Ovary (tissue), 10 donors: ENCODE measurements at places on chromosomes 5 and 9. TPM values are rescaled to one million over a fixed set of nuclear protein-coding genes. Genes with fewer than 3 reads are reported as not detected.

DNA sequence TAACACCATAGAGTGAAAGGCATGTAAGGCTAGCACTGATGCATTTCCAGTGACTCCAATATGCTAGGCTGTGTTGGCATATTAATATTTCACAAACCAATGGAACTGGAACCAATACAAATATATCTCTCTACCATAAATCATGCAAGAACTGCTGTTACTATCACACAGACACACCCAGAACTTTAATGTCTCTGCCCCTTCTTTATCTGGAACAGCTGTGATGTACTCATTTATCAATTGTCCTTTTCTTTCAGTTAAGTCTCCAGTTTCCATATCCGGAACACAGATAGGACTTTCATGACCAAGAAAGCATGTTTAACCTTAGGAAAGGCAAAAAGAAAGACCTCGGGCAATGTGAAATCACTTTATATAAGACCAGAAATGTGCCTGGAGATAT lies 70.3 kb downstream of the SPTLC1 start:
- no peak for DNase-seq
- no peaks in the 10 kb centered on the region for H3K27me3 ChIP-seq
- H3K4me1 ChIP-seq: peaks cover 19% of the 10 kb centered on the region
- no peak overlapping the region for H3K27ac ChIP-seq

DNA sequence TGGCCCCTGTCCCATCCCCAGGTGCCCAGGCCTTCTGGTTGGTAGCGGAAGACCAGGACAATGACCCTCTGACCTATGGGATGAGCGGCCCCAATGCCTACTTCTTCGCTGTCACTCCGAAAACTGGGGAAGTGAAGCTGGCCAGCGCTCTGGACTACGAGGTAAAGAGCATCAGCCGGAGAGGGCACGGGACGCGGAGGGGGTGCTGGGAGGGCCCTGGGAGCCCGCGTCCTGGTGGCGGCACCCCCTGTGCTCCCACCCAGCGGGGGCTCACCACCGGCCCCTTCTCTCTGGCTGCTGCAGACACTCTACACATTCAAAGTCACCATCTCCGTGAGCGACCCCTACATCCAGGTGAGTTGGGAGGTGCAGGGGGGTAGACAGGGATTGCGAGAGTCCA lies 19.5 kb downstream of the CDHR2 start:
- DNase-seq: no peak
- no peaks in the 10 kb centered on the region for H3K36me3 ChIP-seq
- H3K4me3 ChIP-seq: no peak overlapping the region

DNA sequence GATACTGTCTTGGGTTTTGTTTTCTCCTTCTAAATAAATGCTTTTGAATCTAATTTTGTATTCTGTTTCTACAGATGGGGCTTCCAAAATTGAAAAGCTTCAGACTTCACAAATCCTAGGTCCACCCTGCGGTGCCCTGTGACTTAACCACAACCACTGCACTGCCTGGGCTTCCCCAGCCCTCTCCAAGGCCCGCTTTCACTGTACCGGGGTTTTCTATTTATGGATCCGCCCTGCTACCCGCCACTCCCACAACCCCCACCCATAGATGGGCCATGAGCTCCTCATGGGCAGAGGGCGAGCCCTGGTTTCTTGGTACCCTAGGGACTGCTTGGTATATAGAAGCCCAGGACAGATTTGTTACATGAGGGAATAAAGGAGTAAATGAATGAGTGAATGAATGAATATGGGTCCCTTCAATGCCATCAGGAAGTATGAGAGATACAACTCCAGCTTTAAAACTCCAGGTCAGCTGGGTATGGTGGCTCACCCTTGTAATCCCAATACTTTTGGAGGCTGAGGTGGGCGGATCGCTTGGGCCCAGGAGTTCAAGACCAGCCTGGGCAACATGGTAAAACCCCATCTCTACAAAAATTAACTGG lies 39.8 kb upstream of the NEK6 start:
- H3K4me3 ChIP-seq: no peak overlapping the region
- DNase-seq: no peak
- H3K4me1 ChIP-seq: no peaks in the 10 kb centered on the region
- H3K36me3 ChIP-seq: no peaks in the 10 kb centered on the region

DNA sequence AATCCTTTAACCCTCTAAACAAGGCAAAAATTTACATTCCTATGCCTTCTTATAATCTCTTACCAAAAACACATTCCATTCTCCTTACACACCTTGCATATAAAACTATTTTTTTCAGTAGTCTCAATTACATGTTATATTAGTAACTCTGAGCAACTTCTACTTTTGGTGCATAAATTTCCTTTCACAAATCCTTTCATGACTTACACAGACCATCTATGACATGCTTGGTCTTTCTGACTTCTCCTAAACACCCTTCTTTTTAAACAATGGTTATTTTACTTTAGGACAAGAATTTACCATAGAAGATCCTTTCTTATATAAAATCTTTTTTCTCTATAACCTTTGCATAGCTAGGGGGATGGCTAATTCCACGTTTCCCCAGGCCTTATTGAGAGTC lies 208.0 kb upstream of the ARRDC3 start:
- H3K36me3 ChIP-seq: no peaks in the 10 kb centered on the region
- DNase-seq: no peak
- H3K4me1 ChIP-seq: no peaks in the 10 kb centered on the region
- H3K4me3 ChIP-seq: no peak overlapping the region

DNA sequence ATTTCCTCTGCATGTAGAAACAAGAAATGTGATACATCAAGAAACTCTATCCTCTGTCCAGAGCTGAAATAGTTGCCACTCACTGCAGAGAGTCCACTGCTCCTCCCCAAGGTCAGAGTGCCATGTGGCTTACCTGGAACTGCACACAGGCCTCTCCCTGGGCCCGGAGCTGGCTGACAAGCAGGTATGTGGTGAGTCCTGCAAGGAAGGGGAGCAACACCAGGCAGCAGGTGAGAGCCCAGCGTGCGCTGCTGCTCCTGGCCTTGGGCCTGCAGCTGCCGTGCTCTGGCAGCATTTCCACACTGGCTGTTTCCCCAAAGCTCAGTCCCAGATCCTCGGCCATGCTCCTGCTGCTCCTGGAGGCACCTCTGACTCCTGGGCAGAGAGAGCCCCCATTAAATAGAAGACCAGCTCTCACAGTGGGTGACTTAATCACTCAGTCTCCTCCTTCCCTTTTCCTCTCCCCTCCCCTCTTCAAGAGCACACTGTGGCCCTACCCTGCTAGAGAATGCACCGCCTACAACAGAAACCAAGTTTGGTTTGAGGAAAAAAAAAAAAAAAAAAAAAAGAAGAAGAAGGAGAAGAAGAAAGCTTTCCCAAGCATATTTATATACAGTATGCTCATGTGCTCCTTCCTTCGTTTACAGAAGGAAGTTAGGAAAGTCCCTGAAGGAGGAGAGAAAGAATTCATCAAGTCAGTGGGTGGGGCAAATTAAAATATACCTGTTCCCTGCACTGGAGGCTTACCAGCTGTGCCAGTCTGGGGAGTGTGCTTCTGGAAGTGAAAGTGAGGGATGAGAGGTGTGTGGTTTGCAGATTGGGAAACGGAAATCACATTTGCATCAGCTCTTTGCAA lies at the start of gene TNFSF15:
Gene TNFSF15 (minus strand): TSS at position 370 of the 856 bp plus-strand sequence. CDS start 27 bp downstream, at position 343.
- H3K4me3 ChIP-seq: no peak within 1 kb of the TSS
- peak; percentile 19 for DNase-seq
- H3K27me3 ChIP-seq: no peaks in the 10 kb centered on the region
- no peaks in the 10 kb centered on the region for H3K36me3 ChIP-seq
- H3K4me1 ChIP-seq: peaks cover 3% of the 10 kb centered on the region
- H3K27ac ChIP-seq: no peak within 1 kb of the TSS

DNA sequence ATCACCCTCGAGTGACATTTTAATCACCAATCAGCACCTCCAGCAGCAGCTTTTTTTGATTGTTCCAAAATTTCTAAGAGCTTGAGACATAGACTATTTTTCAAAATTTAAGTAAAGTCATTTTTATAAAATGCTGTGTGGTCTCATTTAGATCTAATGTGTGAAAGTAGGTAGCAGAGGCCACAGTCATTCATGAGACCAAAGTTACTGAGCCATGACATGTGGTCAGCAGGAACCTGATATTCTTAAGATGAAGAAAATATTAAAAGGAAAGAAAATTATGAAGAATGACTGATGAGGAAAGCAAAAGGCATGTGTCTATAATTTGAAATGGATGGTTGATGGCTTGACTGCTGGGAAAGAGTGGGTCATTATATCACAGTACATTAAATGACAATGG lies 7.2 kb downstream of the FREM1 start:
- no peak overlapping the region for H3K27ac ChIP-seq
- peaks cover 3% of the 10 kb centered on the region for H3K4me1 ChIP-seq
- no peak overlapping the region for H3K4me3 ChIP-seq
- H3K36me3 ChIP-seq: no peaks in the 10 kb centered on the region

DNA sequence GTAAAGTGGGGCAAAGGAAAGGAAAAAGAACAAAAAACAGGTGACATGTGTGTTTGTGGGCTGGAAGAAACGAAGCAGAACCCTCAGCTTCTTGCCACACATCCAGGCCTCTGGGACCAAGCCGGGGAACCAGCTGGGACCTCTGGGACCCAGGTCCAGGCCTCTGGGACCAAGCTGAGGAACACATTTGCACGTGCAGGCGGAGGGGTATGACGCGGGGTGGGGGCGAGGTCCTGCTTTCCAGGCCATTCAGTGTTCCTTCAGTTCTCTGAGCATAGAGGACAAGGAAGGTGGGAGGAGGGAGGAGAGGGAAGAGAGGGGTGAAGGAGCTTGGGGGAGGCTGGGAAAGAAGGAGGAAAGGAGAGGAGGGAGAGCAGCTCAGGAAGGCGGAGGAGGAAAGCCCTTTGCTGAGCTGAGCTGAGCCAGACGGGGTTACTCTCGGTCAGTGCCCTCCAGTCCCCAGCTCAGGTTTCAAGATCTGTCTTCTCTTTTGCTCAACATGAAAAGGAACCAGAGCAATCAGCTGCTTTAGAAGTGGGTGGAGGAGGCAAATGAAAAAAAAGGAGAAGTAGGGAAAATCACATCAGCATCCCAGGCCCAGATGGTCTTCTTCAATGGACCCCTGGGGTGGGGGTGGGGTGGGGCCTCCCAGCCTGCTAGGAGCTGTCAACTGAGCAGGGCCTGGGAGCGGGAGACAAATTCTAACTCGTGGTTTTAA lies 59.1 kb downstream of the ABCA1 start:
- H3K27me3 ChIP-seq: no peaks in the 10 kb centered on the region
- H3K36me3 ChIP-seq: no peaks in the 10 kb centered on the region
- H3K27ac ChIP-seq: peak overlapping the region; percentile 15
- no peak overlapping the region for H3K4me3 ChIP-seq
- peak; percentile 78 for DNase-seq
- peaks cover 35% of the 10 kb centered on the region for H3K4me1 ChIP-seq

DNA sequence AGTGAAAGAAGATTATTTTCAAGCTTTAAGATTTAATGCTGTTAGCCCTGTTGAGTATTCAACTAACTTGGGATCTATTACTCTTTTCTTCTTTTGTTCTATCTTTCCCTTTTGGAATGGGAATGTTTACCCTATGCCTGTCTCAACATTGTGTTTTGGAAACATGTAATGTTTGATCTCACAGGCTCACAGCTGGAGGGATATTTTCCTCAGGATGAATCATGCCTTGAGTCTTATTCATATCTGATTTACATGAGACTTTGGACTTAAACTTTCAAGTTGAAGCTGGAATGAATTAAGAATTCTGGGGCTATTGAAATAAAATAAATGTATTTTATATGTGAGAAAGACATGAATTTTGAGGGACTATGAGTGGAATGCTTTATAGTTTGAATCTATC lies 607.8 kb upstream of the PTGER4 start:
- H3K27me3 ChIP-seq: no peaks in the 10 kb centered on the region
- no peaks in the 10 kb centered on the region for H3K4me1 ChIP-seq
- no peak for DNase-seq
- no peak overlapping the region for H3K27ac ChIP-seq
- H3K4me3 ChIP-seq: no peak overlapping the region

DNA sequence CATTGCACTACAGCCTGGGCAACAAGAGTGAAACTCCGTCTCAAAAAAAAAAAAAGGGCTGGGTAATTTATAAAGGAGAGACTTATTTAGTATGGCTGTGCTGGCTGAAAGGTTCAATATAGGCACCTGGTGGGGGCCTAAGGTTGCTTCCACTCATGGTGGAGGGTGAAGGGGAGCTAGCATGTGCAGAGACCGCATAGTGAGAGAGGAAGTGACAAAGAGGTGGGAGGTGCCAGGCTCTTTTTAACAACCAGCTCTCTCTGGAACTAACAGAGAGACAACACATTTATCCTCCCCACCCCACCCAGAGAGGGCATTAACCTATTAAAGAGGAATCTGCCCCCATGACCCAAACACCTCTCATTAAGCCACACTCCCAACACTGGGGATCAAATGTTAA lies 28.9 kb upstream of the SERINC5 start:
- no peaks in the 10 kb centered on the region for H3K27me3 ChIP-seq
- no peak overlapping the region for H3K27ac ChIP-seq
- no peaks in the 10 kb centered on the region for H3K4me1 ChIP-seq
- no peak overlapping the region for H3K4me3 ChIP-seq
- DNase-seq: no peak

DNA sequence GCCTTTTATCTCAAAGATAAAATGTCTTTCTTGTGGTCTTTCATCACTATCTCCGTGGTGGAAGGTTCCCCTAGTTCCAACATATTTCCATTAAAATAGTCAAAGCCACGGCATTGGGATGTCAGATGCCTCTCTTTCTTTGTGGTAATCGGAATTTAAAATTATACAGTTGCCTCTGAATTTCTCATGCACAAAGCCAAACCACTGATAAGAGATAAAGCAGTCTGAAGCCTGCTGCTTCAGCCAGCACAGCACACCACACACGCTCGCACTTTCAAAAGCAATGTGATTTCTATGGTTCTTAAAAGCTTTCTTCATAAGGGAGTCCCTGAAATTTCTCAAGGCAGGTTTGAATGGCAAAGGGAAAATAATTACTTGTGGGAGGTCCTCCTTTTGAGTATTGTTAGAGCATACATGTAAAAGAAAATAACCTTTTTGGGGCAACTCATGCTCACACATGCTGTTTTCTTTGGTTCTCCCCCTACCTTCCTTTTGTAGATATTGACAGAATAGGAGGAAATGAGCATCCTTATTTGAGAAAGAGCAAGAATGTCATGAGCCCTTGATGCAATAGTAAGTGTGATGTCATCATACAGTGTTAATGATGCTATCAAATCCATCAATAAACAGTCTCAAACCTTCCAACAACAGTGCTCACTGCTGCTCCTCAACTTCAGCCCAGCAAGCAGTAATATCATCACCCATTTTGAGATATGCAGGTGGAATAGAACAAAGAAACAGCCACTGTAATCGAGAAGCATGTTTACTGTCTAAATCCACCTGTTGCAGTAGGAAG lies 85.7 kb upstream of the PPP1R2B start:
- no peaks in the 10 kb centered on the region for H3K27me3 ChIP-seq
- H3K4me3 ChIP-seq: no peak overlapping the region
- no peaks in the 10 kb centered on the region for H3K4me1 ChIP-seq
- DNase-seq: no peak
- H3K27ac ChIP-seq: no peak overlapping the region

Gene IFNA13
- not detected for total RNA-seq

Gene P4HA2
- 36.9 TPM for total RNA-seq

Gene CDH12
- 0.65 TPM for total RNA-seq

Gene PCDHGB2
- total RNA-seq: 9.3 TPM

Gene SOX30
- 0.12 TPM for total RNA-seq

Gene CYLC2
- total RNA-seq: not detected

Gene CEL
- 2.0 TPM for total RNA-seq
